Mesothelial cell of epicardium (in vitro differentiated cells): ENCODE measurements at places on chromosomes 7 and 10.

GRCh38 chr10:126215746-126216631 lies 172.3 kb downstream of the ADAM12 start:
- no peak for DNase-seq

DNA sequence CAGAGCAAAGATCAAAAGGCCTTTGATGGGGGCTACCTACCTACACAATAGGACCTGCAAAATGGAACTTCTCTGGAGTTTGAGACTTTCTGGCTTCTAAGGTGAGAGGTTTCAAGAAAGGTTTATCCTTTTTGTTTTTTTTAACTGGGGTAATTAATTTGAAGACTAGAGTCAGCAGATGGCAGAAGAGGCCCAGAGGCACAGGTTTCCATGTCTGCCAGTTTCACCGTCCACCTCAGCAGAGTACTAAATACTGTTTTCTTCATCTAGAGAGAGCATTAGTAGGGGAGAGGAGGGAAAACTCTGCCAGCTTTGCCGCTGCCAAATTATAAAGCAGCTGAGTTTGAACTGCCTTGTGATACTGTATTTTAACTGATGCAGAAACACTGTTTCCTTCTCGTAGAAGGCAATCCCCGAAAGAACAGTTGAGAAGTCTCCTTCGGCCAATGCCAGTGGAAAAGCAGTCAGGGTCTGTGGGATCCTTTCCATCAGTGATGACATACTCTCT lies 138.7 kb downstream of the SLC25A13 start:
- DNase-seq, result no peak

GRCh38 chr7:38245409-38245977 lies 27.9 kb downstream of the TARP start:
- DNase-seq, result no peak

GRCh38 chr10:112382515-112383235 lies 8.8 kb downstream of the ACSL5 start:
- DNase-seq, result no peak

DNA sequence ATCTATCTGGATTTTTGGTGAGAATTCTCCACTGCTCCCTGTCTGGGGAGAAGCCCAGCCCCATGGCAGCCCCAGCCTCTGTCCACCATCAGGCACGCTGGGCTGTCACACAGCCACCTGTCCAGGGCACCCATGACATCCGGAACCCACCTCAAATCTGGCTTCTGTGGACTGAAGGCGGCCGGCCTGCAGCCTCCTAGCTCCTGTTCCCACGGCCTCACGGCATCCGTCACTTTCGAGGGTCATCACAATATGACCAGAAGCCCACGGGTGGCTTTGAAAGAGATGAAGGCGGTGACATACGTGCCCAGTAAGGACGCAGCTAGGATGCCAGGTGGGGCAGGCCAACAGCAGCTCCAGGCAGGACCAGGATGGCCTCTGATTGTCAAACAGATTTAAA lies 140.9 kb downstream of the PTPRN2 start:
- no peak for DNase-seq

DNA sequence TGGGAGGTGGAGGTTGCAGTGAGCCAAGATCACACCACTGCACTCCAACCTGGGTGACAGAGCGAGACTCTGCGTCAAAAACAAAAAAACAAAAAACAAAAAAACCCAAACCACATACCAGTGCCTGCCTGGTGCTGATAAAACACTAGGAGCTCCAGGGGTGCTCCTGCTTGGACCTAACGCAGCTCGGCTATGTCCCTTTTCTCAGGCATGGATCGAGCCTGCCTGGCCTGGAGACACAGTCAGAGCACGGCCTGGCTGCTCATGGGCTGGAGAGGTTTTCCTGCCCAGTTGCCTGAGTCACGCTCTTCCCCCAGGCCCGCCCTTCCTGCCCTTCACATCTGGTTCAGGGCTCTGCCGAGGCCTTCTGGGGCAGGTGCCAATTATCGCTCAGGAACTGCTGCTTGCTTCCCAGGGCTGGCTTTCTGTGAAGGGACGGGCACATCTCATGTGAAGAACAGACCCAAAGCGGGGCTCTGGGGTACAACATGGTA lies 12.6 kb upstream of the NPFFR1 start:
- DNase-seq, result no peak

GRCh38 chr7:104909096-104909495 lies 104.9 kb upstream of the KMT2E start:
- DNase-seq, result no peak

GRCh38 chr7:520503-521161 lies 986 bp upstream of the PDGFA start:
- DNase-seq, result no peak

DNA sequence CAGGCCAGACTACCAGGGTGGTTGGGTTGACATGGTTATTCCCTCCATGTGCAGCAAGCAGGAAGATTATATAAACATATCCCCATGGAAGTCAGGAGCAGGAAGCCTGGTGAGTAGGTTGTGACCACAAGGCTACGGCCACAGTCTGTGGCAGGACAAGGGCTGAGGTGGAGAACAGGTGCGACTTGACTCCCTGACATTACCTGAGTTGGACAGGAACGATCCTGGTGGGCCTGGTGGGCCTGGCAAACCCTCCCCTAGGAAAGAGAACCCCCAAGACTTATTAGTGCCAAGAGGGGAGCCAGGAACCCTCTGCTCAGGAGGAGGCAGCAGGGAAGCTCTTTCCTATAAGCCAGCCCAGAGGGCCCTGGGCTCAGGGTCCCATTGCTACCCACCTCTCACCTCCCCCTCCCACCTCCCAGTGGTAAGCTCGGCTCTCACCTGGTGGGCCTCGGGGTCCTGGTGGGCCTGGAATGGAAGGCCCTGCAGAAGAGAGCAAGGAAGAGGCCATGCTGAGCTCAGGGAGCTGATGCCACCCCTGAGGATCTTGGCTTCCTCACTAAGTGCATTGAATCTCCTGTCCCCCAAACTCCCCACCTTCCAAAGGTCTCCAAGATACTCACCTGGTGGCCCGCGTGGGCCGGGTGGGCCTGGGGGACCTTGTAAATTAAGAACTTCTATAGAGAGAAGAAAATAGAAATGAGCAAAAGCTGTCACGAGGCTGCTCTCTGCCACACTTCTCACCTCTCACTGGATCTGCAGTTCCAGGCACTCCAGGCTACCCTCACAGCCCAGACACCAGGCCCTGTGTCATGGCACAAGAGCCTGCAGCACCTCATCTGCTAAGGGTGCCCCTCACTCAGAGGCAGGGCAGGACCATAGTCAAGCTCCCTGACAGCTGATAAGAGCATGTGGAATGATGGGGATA lies 44.6 kb downstream of the COL17A1 start:
- DNase-seq, result no peak

DNA sequence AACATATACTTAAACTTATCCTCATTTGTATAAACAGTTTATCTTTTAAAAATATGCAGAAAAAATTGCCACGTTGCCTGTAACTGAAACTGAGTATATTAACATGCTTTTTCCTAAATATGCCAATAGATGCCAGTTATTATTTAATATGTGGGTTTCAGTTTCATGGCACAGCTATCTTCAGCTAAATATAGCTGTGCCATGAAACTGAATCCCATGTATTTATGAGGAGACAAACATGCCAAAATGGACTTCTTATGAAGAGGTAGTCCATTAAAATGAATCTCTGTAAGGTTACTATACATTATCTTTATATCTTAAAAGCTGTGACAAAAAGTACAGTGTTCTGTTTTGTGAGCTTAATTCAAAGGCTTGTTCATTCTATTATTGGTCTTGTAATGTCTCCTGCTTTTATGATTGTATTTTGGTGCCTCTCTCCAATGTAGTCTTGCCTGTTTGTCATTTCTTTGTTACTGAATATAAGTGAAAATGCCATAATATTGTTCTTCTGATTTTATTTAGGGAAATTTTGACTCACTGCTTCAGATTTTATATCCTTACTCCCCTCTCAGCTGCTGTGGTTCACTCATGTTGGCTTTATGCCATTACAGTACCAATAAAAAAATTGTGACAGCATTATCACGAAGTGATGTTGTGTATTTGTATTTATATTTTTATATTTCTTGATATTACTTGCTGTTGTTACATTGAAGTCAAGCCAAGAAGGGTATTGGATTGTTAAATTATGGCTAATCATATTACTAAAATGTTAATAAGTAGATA lies 34.3 kb upstream of the CACNA2D1 start:
- DNase-seq, result no peak

GRCh38 chr7:26815426-26815825 lies 49.0 kb downstream of the SKAP2 start:
- DNase-seq, result no peak

GRCh38 chr10:75408509-75408875 lies 6.9 kb upstream of the ZNF503 start:
- DNase-seq, result peak; percentile 58

DNA sequence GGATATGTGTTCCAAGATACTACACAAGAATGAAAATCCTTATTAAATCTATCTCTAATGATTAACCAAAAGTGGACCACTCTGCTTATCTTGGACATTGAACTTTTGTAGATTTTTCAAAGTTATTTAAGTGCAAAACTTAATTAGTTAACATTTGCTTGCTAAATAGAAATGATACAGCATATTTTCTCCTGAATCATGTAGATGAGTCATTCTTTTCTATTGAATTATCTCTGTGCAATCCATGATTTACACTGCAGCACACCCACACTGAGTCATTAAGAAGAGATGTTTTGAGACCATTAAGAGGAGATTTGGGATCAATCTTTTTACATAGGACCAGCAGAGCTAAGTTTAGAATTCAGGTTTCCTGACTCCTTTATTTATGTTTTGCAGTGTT lies 6.6 kb upstream of the ABCC2 start:
- DNase-seq, result no peak
